CD4-positive, alpha-beta T cell treated with Interleukin-15 for 4 hours (primary cell): ENCODE measurements at places on chromosomes 2 and 18.

DNA sequence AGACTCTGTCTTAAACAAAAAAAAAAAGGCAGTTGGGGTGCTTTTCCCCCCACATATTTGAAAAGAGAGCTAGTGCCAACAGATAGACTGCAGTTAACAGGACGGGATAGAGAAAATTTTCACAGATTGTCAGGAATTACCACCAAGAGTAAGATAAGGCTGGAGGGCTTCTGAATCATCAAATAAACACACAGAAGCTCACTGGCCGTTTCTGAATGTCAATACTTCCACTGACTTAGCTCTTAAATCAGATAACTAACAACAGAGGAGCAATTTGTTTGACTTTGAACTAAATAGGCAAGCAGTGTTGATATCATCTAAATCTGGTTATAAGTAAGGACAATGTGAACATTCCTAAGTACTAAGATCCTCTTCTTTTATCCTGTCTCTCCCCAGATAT is 34.7 kb downstream of the PIEZO2 start:
- DNase-seq = no peak

DNA sequence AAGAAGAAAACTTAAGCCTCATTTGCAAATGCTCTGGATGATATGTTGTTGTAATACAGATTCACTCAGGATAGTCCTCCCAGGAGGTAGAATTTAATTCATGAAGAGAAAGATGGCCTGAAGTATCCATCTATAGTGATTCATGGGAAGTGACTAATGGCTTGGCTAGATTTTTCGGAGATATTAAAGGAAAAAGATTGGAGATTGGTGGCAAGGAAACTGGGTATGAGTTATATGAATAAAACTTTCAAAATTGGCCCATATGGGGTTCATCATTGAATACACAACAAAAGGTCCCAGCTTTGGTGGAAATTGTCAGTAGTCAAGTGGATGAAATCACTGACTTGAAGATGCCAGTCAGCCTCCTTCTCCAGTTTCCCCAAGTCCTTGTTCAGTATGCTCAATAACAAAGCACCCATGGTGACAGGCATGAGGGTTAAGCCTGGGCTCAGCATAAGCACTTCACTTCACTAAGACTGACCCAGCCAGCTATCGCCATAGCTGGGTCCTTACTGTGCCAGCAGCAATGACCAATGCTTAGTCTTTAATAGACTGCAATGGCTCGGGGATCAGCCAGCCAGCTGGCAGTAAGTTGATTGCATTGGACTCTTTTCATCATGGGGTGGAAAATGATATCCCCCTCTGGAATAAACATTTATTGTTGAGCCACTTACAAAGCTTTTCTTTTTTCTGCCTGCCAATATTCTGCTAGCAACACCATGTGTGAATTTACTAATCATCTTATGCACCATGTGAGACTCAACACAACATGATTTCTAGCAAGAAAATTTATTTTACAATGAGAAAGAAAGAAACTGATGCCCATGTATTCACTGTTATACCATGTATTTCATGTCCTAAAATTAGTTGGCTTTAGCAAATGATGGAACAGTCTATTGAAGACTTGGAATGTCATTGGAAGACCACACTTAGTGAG is 176.6 kb upstream of the TACR1 start:
- no peak for DNase-seq

GRCh38 chr18:74950479-74950878 is 258.5 kb downstream of the PTGR3 start:
- DNase-seq = no peak

- DNase-seq = no peak
These were observed 6.2 kb upstream of the TSPYL6 start for GRCh38 chr2:54262015-54262765.

DNA sequence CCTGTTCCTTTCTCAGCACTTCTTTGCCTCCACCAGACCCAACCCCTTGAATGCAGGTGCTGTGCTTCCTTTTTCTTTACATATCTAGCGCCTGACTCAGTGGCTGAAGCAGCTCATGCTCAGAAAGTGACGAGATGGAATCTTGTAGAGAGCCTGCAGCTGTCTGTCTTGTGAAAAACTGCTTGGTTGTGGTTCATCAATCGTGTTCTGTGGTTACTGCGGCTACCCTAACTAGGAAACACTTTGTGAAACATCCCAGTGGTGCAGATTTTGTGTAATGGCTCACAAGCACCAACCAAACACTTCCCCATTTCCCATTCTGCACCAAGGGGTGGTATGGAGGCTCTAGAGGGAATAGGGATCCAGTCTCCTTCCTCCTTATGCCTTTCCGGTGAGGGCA is 307.2 kb upstream of the MMADHC start:
- no peak for DNase-seq

DNA sequence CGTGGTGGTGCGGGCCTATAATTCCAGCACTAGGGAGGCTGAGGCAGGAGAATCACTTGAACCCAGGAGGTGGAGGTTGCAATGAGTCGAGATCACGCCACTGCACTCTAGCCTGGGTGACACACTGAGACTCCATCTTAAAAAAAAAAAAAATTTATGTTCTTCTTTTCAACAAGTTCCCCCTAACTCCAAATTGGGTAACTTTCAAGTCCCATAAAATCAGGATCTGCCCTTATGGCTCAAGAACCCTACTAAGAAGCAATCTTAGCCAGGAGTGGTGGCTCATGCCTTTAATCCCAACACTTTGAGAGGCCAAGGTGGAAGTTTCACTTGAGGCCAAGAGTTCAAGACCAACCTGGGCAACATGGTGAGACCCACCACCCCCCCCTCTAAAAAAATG is 30.3 kb upstream of the TLK1 start:
- DNase-seq = no peak
